KG1 (cell line): ENCODE measurements at places on chromosomes 7 and 10.

DNA sequence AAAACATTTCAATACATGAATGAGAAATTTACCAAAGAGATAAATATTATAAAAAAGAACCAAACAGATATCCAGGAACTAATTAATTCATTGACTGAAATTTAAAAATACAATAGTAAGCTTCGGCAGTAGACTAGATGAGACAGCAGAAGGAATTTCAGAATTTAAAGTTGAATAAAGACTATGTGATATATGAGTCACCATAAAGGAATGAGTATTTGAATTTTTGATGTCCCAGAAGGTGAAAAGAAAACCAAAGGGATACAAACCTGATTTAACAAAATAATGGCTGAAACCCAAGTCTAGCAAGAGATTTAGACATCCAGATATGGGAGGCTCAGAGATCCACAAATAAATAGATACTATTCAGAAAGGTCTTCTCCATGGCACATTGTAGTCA is 623.9 kb upstream of the FOXK1 start:
- no peak for DNase-seq

GRCh38 chr10:29751240-29751639 is 116.5 kb upstream of the SVIL start:
- no peak for DNase-seq

GRCh38 chr10:24730811-24731210 is 7.1 kb upstream of the ARHGAP21 start:
- DNase-seq: no peak

GRCh38 chr7:50632561-50633413 is 67.6 kb upstream of the DDC start:
- DNase-seq: no peak

- no peak for DNase-seq
These were observed 48.4 kb downstream of the TBC1D12 start for GRCh38 chr10:94450782-94451181.

GRCh38 chr10:67969875-67970274 is 85.4 kb downstream of the SIRT1 start:
- no peak for DNase-seq

DNA sequence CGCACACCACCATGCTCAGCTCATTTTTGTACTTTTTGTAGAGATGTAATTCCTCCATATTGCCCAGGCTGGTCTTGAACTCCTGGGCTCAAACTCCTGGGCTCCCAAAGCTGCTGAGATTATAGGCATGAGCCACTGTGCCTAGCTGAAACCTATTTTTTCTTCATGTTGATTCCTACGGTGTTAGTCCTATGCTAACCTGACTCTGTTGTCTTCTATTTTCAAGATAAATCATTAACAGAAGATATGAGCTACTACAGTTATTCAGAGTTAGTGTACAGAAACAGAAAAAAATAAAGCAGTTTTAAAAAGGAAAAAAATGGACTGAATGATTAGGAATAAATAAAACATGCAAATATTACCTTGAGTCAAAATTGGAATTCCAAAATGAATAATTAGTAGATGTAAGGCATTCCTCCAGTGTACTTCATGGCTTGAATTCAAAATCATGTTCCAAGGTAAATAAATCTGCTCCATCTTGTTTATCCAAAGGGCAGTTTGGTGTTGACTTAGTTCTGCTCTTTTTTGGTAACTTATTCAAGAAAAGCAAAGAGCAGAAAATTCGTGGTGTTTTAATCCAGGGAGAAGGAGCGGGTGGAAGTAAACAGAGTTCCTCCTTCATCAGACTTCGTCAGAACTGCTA is 185.8 kb downstream of the CACNB2 start:
- DNase-seq: no peak

DNA sequence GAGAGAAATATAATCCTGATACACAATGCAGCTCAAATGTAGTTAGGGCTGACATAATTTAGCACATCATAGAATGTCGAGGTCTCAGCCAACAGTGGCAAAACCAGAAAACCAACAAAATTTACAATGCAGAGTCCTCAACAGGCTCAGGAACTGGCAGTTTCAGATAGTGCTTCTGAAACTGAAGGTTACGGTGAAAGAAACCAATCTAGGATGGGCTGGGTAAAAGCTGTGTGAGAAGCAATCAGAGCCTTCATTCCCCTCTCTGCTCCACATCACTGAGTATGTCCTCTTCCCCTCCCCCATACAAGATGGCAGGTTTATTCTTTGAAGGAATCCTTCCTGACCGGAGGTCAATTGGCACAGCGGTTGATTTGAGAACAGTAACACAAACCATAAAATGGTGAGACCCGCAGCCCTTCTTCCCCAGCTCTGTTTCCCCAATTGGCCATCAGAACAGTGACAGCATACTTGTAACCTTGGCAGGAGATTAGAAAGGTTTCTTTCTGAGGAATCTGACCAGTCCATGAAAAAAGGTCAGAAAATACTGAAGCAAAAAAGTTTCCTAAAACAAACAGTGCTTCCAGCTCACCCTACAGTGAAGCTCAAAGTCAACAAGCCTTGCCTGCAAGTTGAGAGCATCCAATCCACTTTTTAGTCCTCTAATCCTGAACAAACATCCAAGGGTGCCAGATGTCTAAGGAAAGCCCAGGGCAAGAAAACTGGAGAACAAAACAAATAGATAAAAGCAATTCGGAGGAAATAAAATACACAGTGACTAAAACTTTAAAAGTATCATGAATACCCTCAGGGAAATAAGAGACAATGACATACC is 53.9 kb upstream of the IL6 start:
- no peak for DNase-seq

DNA sequence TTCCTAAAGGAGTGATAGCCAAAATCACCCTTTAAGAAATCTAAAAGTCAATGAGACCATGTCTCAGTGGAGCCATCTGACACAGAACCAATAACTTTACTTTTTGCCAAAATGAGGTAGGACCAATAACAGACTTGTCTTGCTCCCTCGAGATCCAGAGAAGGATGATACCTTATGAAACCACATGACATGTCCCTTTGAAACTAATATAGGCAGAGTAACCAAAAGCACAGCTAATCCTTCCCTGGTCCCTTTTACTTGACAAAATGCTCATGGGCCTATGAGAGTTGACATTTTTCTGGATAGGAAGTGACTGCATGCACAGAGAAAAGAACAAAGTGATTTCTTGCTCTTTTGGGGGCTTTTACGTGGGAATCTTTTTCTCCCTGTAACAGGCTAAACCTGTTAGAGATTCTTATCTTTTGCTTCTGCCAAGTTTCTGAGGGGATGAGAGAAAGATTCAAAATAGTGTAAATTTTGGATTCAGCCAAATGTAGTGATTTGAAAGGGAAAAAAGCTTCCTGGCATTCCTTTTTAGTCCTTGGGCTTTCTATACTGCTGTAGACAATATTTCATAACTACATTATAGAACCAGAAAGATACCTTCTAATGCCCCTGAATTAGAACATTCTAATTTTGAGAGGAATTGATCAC is 87.6 kb downstream of the ARMH3 start:
- DNase-seq: no peak

- DNase-seq: no peak
These were observed 15.2 kb downstream of the ZCWPW1 start for GRCh38 chr7:100413346-100413745.

DNA sequence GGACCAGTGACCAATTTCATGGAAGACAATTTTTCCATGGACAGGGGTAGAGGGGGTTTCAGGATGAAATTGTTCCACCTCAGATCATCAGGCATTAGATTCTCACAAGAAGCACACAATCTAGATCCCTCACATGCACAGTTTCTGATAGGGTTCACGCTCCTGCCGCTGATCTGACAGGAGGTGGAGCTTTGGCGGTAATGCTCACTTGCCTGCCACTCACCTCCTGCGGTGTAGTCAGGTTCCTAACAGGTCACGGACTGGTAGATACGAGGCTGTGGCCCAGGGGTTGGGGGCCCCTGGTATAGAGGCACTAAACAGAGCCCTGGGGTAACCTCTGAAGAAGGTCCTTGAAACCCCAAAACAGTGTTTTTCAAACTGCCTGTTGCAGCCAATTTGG is 6.5 kb downstream of the BRAF start:
- DNase-seq: no peak

DNA sequence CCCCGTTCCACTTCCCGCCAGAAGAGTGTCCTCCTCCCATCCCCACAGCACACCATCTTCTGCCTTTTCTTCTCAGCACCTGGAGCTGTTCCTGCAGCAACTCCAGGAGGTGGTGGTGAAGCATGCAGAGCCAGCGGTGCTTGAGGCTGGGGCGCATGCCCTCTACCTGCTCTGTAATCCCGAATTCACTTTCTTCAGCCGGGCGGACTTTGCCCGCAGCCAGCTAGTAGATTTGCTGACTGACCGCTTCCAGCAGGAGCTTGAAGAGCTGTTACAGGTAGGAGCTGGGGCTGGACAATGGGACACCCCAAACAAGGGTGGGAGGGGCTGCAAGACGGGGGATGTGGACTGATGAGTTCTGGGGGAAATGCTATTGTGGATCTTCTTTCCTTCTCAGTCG is 19.1 kb upstream of the PVRIG start:
- DNase-seq: no peak

GRCh38 chr7:88276605-88277153 is 30.0 kb downstream of the STEAP4 start:
- DNase-seq: no peak

DNA sequence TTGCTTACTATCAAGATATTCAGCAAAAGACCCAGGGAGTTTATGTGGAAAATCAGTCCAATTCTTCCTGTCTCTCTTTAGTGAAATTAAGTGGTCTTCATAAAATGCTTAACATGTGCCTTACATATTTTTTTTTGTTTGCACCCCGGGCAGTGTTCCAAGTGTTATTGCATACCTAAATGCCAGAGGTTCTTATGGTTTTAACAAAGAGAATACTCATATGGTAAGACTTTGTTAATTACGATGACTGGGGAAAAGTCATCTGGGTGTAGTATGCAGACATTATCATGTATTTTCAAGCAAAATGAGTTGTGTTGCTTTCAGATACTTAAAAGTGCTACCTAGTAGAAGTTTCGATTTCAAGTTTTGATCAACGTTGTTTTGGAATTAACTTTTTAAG is 82.6 kb downstream of the PRKG1 start:
- no peak for DNase-seq

- no peak for DNase-seq
These were observed 1174.3 kb downstream of the GATA3 start for GRCh38 chr10:9228771-9229170.

- DNase-seq: no peak
These were observed 109.6 kb upstream of the STARD3NL start for GRCh38 chr7:38068461-38068860.

GRCh38 chr7:40306596-40306995 is 171.8 kb downstream of the SUGCT start:
- DNase-seq: no peak

GRCh38 chr10:98420786-98421185 is 5.8 kb upstream of the PYROXD2 start:
- no peak for DNase-seq

- no peak for DNase-seq
These were observed 256.1 kb downstream of the KLF6 start for GRCh38 chr10:3528823-3529403.
